ENCODE measurements at places on chromosomes 16 and 17. TPM values are rescaled to one million over a fixed set of nuclear protein-coding genes. Genes with fewer than 3 reads are reported as not detected.

The KRT17 gene
- 1.7 TPM for total RNA-seq

The HELZ gene
- total RNA-seq, result 60.2 TPM

The OTOP3 gene
- not detected for total RNA-seq

The RPS15A gene
- 882 TPM for total RNA-seq

The C16orf54 gene
- not detected for total RNA-seq

The TM4SF5 gene
- not detected for total RNA-seq

The MYADML2 gene
- total RNA-seq, result not detected

The NACA2 gene
- total RNA-seq, result not detected
